Activated CD4-positive, alpha-beta T cell treated with anti-CD3 and anti-CD28 coated beads for 36 hours (primary cell): ENCODE measurements at places on chromosomes 16 and 17. TPM values are rescaled to one million over a fixed set of nuclear protein-coding genes. Genes with fewer than 3 reads are reported as not detected.

DPEP1 gene
- total RNA-seq, result not detected

SALL1 gene
- not detected for total RNA-seq

NPIPA8 gene
- total RNA-seq, result 19.4 TPM

GRCh38 chr17:77441130-77441920 is 300.6 kb downstream of the SEC14L1 start:
- peak overlapping the region; percentile 56 for H3K4me3 ChIP-seq
- H3K4me1 ChIP-seq, result peaks cover 99% of the 10 kb centered on the region
- H3K36me3 ChIP-seq, result peaks cover 11% of the 10 kb centered on the region
- peak overlapping the region; percentile 96 for H3K27ac ChIP-seq
- peak; percentile 82 for DNase-seq
- no peaks in the 10 kb centered on the region for H3K27me3 ChIP-seq

- no peak overlapping the region for H3K4me3 ChIP-seq
- no peaks in the 10 kb centered on the region for H3K36me3 ChIP-seq
- no peaks in the 10 kb centered on the region for H3K4me1 ChIP-seq
- no peak for DNase-seq
- no peaks in the 10 kb centered on the region for H3K27me3 ChIP-seq
Observed at GRCh38 chr17:81324851-81325713, 30.0 kb upstream of the SLC38A10 start.
